ENCODE measurements at places on chromosomes 4 and X. TPM values are rescaled to one million over a fixed set of nuclear protein-coding genes. Genes with fewer than 3 reads are reported as not detected.

GRCh38 chr4:153497988-153498967, 32.1 kb downstream of the TMEM131L start:
- no peak for DNase-seq

DNA sequence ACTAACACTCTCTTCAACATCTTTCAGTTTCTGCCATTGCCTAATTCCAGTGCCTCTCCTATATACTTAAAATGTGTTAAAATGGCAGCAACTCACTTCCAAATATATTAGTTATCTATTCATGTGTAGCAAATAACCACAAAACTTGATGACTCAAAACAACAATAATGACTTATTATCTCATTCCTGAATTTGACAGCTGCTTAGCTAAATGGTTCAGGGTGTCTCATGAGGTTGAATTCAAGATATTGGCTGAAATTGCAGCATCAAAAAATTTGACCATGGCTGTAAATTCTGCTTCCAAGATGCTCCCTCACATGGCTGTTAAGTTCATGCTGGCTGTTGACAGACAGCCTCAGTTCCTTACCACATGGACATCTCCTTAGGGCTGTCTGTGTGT, 25.3 kb downstream of the PITX2 start:
- DNase-seq: no peak

- DNase-seq: no peak
Measured at GRCh38 chr4:62531731-62532130, 1331.6 kb downstream of the ADGRL3 start.

EDNRA gene
- 64.8 TPM for total RNA-seq

DNA sequence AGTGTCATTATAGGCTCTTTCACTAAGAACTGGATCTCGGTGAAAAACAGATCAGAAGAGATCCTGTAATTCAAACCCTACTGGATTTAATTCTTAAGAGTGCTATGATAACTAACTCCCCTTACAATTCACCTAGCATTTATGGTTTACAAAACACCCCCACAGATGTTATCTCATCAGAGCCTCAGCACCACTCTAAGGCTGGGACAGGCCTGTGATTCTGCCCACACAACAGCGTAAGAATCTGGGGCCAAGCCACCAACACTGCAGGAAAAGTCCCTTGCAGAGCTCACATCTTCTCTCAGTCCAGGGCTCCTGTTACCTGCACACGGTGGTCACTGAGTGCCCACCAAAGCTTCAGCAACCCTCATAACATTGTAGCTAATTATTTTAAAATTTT, 8.9 kb downstream of the MFAP3L start:
- no peak for DNase-seq

DNA sequence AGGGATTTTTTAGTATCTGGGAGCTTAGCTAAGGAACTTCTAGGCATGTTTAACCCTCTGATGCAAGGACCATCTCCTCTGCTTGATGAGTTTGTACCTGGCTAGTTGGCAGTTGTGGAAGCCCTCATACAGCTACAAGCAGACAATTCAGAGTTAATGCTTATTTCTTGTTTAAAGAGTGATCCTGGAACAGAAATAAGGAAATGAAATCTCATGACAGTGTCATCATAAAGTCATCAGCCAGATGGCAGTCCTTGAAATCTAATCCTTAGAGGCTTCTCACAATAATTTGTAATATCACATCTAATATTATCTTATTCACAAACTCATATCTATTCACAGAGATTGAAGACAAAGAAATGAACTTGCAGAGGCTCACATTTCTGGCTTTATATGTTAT, 581.6 kb upstream of the FTHL17 start:
- no peak for DNase-seq

TMPRSS11B gene
- not detected for total RNA-seq

TEX13B gene
- total RNA-seq: not detected

GRCh38 chr4:111464251-111465045, 680.8 kb upstream of the FAM241A start:
- no peak for DNase-seq

- DNase-seq: no peak
Measured at GRCh38 chrX:136689436-136689835, 41.5 kb downstream of the CD40LG start.

GRCh38 chrX:103739421-103739820, 28.7 kb downstream of the TMEM31 start:
- DNase-seq: no peak

ART3 gene
- 139 TPM for total RNA-seq

DNA sequence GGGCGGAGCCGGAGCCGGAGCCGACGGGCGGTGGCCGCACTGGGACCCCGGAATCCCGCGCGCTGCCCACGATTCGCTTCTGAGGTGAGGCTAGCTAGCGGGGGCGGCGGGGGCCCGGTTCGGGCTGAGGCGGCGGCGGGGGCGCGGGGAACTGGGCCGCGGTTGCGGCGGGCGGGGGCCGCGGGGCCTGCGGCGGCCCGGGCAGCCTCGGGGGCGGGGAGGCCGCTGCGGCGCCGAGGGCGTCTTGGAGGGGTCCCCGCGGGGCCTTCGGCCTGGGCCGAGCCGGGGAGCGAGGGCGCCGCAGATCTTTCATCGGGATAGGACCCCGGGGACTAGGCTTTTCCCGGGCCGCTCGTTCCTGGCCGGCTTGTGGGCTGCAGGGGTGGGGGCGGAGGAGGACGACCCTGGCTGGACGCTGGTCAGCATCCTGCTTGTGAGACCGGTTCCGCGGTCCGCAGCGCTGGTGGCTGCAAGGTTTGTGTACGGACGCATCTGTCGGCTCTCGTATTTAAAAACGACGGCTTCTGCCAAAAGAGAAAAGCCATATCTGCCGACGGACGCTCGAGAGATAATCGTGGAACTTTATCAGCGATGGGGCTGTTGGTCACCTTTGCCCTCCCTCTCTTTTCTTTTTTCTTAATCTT, 419 bp downstream of the ADD1 start:
- peak; percentile 66 for DNase-seq

GRCh38 chrX:63327788-63328187, 23.3 kb downstream of the SPIN4 start:
- no peak for DNase-seq

Data from right atrium auricular region (tissue), 2 donors.